ENCODE measurements at places on chromosomes 4 and X.
A peak's percentile ranks its signal among the peaks of the same experiment; 100 is the strongest.

DNA sequence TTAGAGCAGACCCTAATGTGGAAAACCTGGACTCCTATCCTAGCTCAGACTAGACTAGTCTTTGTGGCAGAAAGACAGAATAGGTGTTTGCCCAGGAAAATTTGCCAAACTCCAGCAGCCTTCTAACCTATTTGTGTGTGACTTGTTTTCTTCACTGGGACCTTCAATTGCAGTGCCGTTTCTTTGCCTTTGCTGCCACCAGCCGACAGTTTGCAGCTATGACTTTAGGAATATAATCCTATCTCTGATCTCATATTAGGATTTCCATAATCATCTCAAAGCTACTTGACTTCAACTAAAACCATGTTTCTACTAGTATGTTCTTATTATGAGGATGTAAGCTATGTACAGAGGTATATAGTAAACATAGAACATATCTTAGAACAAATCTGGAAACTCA lies 60.2 kb upstream of the PGAM4 start:
- peak; percentile 19 for DNase-seq

DNA sequence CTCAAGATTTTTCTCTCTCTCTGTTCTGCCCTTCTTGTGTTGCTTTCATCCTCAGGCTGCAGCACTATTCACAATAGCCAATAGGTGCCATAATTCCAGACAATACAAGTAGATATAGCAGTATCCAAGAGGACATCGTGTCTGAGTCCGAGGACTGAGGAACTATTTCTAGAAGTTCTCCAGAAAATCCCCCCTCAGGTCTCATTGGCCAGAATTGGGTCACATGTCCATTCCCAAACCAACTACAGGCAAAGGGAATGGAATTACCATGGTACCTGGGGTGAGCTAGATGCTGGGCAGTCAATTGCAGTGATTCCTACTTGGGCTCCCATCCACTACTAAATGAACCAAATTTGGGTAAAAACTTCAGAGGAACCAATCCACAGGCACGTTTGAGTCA lies 301.9 kb upstream of the RASGEF1B start:
- DNase-seq = no peak

- DNase-seq = no peak
These were observed 419.8 kb downstream of the GALNTL6 start for GRCh38 chr4:172232966-172233365.

DNA sequence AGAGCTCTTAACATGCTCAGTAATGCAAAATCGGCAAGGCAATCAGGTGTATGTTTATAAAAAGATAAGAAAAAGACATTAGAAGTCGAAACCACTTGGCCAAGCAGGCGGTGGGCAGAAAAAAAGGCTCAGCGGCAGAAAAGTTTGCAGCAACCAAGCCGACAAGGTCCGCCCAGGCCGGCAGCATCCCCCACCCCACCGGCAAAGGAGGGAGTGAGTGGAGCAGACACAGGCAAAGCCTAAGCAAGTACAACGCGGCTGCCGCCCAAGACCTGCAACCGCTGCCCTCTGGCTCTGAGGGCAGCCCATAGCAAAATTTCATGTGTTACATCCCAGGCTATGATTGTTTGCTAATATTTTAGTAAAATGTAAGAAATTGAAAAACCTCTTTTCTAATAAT lies 125.4 kb upstream of the ZCCHC13 start:
- DNase-seq = no peak

Measured in LoVo (cell line).